ENCODE measurements at places on chromosomes 12 and 14.

- peak; percentile 57 for DNase-seq
These were observed 4.6 kb downstream of the MARCHF9 start for GRCh38 chr12:57759360-57759980.

- no peak for DNase-seq
These were observed 30.4 kb downstream of the SETD3 start for GRCh38 chr14:99450266-99450665.

DNA sequence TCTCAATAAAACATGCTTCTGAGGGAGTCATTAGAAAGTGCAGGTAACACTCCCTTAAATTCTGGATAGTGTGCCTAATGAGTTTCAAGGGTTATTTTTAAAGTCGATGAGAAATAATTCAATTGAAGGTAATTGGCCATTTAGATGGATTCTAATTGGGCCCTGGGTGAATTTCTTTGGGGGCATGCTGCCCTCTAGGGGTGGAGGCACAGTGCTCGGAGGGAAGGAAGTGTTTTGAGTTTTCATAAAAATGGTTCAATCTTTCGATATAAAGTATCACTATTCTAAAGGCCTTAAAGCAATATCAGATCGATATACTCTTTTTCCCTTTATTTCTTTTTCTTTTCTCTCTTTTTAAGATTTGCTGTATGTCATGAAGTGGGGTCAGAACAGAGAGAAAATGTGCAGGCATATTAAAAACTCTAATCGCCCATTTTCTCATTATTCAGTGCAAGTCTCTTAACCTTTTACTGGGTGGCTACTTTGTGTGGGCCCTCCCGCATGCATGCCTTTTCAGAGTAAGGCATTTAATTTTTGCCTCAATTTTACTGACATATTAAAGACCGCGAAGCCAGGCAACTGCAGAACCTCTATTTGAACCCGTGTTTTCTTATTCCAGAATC, 25.5 kb downstream of the NKX2-8 start:
- peak; percentile 8 for DNase-seq

GRCh38 chr14:80923368-80923767, 18.2 kb downstream of the CEP128 start:
- DNase-seq: no peak

DNA sequence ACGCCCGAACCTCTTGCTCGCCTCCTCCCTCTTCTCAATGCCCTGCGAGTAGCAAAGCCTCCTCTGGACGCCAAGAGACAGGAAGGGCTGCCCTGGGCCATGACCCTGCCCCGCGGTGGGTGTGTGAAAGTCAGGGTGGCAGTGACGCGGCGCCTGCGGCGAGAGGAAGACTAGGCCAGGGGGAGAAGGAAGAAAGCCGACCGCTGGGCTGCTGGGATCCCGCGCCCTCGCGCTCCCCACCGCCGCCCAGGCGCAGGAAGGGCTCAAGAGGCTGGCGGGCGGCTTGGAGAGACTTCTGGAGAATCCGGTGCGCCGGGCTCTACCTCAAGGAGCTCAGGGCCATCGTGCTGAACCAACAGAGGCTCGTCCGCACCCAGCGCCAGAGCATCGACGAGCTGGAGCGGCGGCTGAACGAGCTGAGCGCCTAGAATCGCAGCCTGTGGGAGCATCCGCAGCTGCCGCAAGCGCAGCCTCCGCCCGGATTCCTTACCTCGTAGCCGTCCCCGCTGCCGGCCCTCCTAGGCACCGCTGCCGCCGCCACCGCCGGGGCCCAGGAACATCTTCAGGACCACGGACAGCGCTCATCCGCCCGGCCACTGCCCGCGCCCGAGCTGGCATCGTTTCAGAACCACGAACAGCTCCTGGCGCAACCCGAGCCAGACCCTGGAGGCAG, 105.0 kb upstream of the PRB2 start:
- peak; percentile 82 for DNase-seq

DNA sequence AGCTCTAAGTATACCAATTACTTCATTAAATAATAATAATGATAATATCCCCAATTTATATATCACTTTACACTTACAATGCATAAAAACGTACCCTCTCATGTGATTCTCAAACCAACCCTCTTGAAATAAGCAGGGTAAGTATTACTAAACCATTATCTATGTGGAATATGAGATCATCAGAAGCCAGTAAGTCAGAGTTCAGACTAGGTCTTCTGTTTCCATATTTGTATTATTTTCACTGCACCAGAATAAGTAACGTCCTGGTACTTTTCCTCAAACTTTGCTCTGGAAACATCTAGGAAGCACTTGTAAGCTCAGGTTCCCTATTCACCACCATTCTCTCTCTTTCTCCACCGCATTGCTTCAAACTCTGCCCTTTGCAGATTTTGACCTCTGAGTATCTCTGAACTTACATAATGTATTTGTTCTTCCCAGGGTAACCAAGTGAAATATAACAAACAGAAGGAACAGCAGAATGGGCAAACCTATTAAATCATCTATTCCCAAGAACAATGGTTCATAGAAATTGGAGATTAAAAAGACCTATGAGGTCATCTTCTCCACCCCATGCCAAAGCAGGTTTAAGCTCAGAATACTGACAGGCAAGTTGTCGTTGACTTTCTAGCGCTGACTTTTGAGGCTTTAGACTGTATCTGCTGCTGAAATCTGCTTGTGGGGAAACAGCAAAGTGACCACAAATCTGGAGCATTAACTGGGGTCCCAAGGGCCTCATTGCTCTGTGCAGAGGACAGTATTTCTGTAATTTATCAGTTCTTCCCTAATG, 161.3 kb upstream of the FAR2 start:
- no peak for DNase-seq

Data from body of pancreas (tissue), 4 donors.